ENCODE measurements at places on chromosomes 13 and 19.

DNA sequence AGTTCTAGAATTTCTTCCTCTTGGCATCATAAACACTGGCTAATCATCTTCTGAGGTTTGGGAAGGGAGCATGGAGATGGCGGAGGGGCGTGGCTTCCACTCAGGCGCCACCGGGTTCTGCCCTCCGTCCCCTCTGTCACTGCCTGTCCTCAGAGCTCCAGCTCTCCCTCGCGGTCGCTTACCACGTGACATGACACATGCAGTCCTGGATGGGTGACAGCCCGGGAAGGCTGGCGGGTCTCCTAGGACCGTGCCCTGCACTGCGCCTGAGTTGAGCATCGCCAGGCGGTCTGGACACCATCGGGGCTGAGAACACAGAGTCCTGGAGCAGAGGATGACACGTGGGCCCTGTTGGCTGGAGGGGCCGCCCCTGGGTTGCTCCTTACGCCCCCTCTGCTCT, 123.3 kb downstream of the RAB20 start:
- no peak for DNase-seq

DNA sequence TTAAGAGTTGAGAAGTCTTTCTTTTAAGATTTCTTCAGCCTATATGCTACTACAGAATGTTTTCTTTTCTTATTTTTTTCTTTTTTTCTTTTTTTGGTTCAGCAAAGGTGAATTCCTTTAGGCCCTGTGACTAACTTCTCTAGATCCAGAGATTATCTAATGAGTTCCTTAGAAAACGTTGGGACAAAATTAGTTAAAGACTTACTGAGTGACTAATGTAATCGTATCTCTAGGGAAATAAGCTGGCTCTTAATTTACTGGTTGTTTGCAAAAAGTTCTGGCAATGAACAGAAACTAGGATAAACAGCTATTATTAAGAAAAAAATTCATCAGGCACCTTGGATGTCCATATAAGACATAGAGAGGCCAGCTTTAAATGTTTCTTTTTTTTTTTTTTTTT, 30.7 kb upstream of the CSNK1A1L start:
- peak; percentile 15 for DNase-seq

DNA sequence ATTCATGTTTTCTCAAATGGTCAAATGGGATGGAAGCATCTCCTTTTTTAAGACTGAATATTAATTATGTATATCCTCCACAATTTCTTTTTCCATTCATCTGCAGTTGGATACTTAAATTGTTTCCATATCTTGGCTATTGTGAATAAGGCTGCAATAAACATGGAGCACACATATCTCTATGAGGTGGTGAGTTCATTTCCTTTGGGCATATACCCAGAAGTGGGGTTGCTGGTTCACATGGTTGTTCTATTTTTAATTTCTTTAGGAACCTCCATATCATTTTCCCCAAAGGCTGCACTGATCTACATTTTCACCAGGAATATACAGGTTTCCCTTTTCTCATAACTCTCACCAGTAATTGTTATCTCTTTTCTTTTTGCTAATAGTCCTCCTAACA, 566.3 kb downstream of the KCTD12 start:
- DNase-seq = no peak

GRCh38 chr13:30078059-30078458, 227.6 kb upstream of the UBL3 start:
- DNase-seq = no peak

GRCh38 chr13:45109102-45109720, 11.1 kb upstream of the GTF2F2 start:
- peak; percentile 3 for DNase-seq

- DNase-seq = no peak
Observed at GRCh38 chr19:39558624-39559117, 18.7 kb upstream of the EID2 start.

GRCh38 chr13:23580684-23581060, 10.5 kb downstream of the TNFRSF19 start:
- no peak for DNase-seq

- DNase-seq = no peak
Observed at GRCh38 chr13:56332671-56333070, 808.0 kb upstream of the PRR20A start.

- DNase-seq = peak; percentile 82
Observed at GRCh38 chr19:47427241-47428176, 8.2 kb upstream of the MEIS3 start.

- peak; percentile 95 for DNase-seq
Observed at GRCh38 chr13:44267980-44268379, 105.6 kb upstream of the SERP2 start.

GRCh38 chr13:38265132-38265497, 84.5 kb upstream of the UFM1 start:
- DNase-seq = no peak

DNA sequence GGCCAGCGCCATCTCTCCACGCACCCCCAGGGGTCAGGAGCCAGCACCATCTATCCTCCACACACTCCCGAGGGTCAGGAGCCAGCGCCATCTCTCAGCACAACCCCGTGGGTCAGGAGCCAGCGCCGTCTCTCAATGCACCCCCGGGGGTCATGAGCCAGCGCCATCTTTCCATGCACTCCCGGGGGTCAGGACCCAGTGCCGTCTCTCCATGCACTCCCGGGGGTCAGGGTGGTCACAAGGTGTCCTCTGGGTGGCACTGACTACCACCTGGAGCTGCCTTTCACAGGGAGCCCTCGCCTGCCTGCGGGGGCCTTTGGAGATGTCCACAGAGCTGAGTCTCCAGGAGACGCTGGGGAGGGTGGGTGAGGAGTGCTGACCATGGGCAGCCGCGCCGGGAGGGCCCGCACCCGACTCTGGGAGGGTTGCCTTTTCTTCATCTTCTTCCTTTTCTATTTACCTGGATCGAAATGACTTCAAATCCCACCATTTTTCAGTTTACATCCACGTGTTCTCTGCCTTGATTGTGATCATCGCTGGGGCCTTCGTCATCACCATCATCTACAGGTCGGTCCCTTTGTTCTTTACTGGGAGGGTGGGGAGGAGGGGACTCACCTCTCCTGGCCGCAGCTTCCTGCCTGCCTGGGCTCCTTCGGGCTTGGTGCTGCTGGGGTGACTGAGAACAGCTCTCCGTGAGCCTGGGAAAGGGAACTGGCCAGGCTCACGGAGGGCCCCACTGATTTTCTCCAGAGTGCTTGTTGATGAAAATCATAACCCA, 19.1 kb downstream of the TEX29 start:
- DNase-seq = no peak

- DNase-seq = no peak
Observed at GRCh38 chr19:38033658-38034491, 126.9 kb downstream of the SIPA1L3 start.

DNA sequence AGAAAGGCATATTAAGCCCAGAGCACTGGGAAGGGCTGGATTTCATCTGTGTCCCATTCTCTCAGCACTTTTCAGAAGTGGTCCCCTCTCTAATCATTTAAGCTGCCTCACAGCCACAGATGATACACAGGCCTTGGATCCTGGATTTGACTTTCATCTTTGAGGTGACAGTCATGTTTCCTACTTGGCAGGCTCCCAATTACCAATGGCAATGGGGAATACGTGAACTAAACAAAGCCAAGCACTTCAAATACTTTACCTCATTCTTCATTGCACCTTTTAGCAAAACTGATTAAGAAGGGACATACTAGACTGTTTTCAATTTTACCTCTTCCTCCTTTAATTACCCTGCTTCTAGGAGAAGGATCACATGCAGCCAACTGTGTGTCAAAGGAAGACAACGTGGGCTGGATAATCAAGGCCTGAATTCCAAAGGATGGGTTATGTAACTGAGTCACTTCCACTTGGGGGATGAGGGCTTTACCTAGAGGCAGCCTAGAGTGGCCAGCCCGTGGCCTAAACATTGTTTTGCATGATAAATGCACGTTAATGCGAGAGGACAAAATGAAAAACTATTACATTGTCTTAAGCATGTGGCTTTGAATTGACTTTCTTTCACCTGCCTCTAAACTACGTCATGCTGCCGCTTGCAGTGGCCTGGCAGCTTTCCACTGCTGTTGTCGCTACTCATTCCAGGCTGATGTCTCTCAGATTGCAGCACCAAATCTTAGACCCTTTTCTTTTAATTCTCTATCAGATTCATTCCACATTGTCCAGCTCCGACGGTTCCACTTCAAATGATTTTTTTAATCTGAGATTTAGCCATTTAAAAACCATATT, 95.0 kb downstream of the KCTD12 start:
- DNase-seq = no peak

DNA sequence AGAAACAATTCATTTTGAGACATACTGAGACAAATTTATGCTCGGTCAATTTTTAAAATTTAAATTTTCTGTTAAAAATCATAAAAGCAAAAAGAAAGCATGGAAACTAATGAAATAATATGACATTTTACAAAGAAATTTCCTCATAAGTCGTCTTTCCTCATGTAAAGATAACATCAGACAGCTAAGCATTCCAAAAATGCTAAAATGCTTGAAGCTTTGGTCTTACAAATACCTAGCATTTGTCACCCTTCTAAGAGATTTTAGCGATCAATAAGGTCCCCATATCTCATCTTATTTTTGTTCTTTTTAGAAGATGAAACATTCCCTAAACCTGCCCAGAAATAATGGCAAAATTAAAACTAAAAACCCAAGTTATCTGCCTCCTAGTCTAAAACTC, 68.5 kb upstream of the FREM2 start:
- no peak for DNase-seq

GRCh38 chr13:36965767-36966166, 33.4 kb downstream of the ALG5 start:
- peak; percentile 69 for DNase-seq

GRCh38 chr13:43239275-43239840, 216.0 kb downstream of the DNAJC15 start:
- DNase-seq = no peak

DNA sequence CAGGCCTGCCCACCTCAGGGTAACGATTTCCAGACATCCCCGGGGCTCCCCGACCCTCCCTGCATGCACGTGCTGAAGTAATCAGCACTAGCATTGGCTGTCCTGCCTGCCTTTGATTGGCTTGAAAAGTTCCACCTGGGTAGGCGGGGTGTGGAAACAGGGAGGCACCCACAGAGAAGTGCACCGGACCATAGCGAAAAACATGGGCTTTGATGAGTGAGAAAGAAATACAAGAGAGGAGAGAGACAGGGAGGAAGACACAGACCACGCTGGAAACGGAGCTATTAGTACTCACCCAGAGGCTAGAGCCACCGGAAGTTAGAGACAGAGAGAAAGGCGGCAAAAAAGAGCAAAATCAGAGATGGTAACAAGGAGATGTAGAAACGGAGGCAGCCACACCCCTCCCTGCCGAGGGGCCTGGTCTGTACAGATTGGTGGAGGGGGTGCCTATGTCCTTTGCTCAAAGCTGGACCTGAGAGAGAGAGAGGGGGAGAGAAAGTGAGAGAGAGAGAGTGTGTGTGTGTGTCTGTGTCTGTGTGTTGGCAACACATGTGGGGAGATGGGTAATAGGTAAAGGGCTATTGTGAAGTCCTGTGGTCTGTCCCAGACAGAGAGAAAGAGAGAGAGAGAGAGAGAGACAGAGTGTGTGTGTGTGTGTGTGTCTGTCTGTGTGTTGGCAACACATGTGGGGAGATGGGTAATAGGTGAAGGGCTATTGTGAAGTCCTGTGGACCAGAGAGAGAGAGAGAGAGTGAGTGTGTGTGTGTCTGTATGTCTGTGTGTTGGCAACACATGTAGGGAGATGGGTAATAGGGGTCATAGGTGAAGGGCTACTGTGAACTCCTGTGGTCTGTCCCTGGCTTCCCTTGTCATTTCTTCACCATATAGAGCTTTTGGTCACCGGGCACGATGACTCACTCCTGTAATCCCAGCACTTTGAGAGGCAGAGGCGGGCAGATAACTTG, 2.9 kb downstream of the CGB3 start:
- DNase-seq = no peak

DNA sequence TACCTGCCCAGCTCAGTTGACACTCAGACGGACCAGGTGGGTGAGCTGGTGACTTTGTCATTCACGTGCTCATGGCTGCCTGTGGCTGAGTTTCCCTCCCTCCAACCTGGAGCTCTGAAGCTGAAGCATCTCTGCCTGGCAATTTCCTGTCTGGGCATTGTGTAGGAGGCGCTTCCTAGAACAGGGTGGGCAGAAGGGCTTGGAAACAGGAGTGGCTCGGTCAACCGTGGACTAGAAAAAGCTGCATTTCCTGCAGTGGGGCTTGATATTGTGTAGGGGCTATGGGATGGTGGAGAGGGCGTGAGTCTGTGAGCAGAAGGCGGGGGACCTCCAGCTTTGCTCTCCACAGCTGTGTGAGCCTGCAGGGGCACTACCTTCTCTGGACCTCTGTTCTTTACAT, 278.3 kb downstream of the TEX29 start:
- DNase-seq = no peak

- peak; percentile 48 for DNase-seq
Observed at GRCh38 chr19:15292847-15293582, 39.3 kb downstream of the BRD4 start.

GRCh38 chr19:31491242-31491641, 142.0 kb upstream of the TSHZ3 start:
- no peak for DNase-seq

DNA sequence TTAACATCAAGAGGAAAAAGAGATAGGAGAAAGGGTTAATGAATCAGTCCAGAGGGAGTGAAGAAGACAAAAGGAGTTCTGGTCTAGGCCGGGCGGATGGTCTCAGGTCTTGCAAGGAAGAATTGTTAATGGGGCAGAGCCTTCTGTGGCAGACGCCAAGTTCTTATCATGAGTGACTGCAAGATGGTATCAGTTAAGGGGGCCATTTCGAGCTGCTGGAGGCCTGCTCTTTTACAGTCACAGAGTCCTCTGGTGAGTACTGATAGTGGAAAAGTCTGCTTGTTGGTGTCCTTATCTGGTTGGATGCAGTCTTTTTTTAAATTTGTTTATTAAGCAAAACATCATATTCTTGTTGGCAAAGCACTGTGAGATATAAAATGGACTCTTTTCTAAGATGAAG, 590.9 kb upstream of the SGCG start:
- no peak for DNase-seq

DNA sequence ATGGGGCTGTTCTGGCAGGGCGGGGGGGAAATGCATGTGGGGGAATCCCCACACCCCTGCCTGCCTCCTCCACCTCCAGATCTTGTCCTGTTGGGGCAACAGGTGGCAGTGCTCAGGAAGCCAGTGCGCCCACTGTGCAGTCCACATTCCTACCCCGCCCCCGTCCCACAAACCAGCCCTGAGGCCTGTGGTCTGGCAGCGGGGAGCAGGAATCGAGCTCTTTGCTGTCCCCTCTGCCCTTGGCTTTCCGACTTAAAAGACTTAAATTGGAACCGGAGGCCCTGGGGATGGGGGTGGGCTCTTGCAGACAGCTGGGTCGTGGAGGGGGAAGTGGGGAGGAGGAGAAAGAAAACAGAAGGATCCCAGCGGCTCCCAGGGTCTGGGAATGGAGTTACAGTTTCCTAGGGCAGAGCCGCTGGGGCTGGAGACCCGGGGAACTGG, 4.3 kb downstream of the NANOS3 start:
- DNase-seq = no peak

- DNase-seq = no peak
Observed at GRCh38 chr19:40331052-40331451, 17.1 kb downstream of the C19orf47 start.

- DNase-seq = no peak
Observed at GRCh38 chr13:98406427-98406826, 170.5 kb downstream of the STK24 start.

- no peak for DNase-seq
Observed at GRCh38 chr19:35140207-35140961, 1.8 kb downstream of the FXYD1 start.

- no peak for DNase-seq
Observed at GRCh38 chr19:11566164-11566563, 7.1 kb upstream of the ELOF1 start.
